NCI-H1048 (cell line): ENCODE measurements at places on chromosomes 2 and 18.

DNA sequence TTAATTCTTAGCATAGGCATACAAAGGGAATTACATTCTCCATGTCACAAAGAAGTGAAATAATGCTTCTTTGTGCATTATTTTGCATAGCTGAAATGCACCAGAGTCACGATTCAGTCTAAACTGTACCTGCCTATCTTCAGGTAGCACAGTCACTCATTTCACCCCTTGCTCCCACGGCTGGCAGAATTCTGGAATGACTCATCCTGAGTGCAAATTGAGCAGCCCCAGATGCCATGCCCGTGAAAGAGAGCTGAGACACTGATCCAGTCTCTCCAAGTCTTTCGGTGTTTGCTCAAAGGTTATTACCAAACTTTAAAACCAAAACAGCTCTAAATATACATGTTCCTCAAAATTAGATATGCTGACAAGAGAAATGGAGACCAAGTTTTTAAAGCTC lies 168.3 kb upstream of the POU3F3 start:
- no peak for DNase-seq

- no peak for DNase-seq
Measured at GRCh38 chr2:2681711-2682251, 350.7 kb upstream of the MYT1L start.

GRCh38 chr18:24011123-24011917 lies 3.2 kb upstream of the TTC39C start:
- no peak for DNase-seq

DNA sequence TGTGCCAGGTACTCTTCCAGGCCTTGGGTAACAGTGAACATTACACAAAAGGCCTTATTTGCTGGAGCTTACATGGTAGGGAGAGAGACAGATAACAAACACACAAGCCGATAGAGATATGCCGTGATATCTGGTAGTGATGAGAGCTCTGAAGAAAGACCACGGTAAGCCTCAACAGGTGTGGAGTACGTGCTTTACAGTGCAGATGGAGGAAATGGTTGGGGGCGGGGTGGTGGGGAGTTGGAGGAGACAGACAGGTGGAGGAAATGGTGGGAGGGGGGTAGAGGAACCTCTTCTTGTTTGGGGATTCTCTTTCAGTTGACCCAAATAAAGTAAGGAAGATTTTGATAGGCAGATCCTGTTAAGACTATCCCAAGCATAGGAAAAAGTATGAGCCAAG lies 141.1 kb upstream of the ALPP start:
- no peak for DNase-seq

DNA sequence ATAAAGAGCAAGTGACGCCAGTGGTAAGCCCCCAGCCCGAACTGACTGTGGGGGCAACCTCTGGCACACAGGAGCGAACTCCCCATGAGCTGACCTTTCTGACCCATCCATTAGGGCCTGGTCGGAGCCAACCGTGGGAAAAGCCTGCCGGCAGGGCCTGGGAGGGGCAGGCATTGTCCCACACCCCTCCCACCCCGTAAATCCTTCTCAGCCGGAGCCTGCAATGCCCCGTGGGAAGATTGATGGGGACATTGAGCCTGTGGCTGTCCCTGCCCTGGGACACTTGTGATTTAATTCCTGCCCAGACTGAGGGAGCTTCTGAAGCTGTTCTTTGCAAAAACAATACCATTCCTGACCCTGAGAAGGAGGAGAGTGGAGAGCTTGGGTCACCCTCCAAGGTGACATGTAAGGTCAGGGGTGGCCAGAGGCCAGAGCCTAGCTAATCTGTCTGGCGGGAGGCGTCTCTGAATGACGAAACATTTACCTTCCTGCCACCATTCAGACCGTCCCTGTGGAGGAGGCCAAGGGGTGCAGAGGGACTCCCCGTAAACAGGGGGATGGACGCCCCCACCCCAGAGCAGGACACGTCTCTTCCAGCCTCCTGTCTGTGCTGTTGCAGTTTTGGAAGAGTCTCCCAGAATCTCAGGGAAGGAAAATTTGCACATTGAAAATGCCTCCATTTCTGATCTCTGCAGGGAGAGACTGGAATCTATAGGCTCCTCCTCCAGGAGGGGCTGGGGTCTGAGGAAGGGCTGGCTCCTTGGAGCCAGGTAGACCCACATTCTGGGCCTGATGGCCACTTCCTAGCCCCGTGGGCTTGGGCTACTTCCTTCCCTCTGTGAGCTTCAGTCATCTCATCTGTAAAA lies 51.2 kb upstream of the HS6ST1 start:
- DNase-seq = no peak

DNA sequence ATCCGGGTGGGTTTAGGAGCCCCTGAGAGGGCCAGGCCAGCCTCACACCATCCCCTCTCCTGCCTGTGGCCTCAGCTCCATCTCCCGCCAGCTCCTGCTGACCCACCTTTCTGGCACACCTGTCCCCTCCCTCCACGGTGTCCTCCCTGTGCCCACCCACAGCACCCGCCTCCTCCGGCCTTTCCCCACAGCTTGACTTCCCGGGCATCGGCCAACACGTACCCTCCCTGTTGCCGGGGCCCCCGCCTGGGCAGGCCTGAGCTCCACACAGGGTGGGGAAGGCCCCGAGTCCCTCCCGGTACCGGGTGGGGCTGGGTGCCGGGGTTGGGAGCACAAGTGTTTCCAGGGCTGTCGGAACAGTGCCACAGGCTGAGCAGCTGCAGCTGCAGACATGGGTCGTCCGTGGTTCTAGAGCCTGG lies 6.5 kb downstream of the GPC1 start:
- DNase-seq = no peak

GRCh38 chr18:8705238-8705960 lies at the start of gene MTCL1:
MTCL1 (plus strand) TSS chr18:8705556; CDS start chr18:8705661, 105 bp downstream.
- no peak for DNase-seq

DNA sequence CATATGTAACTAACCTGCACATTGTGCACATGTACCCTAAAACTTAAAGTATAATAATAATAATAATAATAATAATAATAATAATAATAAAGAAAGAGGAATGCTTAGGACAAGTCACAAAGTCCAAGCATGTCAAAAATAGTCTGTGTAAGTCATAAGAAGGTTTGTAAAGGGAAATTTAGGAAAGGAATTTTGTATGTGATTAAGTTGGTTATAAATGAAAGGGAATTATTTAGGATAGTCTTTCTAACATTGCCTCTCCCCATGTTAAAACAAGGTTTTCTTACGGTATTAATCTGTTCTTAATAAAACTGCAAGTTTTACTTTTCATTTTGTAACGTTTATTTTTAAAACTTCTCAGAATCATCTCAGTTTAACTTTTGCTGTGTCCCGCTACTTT lies 62.8 kb downstream of the SESTD1 start:
- DNase-seq = no peak

DNA sequence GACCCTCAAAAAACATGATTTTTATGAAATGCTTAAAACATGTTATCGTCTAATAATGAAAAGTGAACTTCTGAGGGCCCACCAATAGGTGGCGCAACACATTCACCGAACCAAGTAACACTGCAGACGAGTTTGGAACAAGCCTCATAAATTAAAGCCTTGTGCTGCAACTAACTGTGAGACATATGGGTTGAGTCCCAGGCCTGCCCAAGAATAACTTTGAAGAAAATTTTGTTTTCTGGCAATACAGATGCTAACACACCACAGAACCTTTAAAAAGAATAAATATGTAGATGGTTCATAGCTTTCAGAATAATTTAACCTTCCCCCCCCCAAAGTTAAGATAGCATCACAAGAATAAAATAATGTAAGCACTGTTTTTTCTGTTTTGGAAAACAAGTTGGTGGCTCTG lies 285.9 kb downstream of the RNF144A start:
- no peak for DNase-seq

- DNase-seq = no peak
Measured at GRCh38 chr2:241645056-241645914, 7.8 kb downstream of the ATG4B start.

- DNase-seq = no peak
Measured at GRCh38 chr18:77131100-77131651, 1.4 kb downstream of the MBP start.

GRCh38 chr2:209864716-209865295 lies 93.2 kb downstream of the UNC80 start:
- no peak for DNase-seq

GRCh38 chr2:189530965-189531637 lies 49.5 kb downstream of the SLC40A1 start:
- DNase-seq = no peak

DNA sequence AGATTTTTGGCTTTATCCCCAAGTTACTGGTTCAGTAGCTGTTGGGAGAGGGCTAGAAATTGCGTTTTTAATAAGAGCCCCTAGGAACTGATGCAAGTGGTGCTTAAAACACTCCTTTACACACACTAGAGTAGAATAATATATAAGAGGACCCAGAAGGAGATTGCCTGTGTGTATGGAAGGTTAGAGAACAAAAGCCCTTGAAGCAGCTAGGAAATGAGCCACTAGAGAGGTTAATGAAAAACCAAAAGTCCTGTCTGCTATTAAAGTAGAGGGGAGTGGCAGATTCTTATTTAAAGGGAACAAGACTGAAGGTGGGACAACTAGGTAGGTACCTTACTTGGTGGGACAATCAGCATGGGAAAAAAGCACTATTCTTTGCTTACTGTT lies 14.4 kb upstream of the SLC39A10 start:
- no peak for DNase-seq

DNA sequence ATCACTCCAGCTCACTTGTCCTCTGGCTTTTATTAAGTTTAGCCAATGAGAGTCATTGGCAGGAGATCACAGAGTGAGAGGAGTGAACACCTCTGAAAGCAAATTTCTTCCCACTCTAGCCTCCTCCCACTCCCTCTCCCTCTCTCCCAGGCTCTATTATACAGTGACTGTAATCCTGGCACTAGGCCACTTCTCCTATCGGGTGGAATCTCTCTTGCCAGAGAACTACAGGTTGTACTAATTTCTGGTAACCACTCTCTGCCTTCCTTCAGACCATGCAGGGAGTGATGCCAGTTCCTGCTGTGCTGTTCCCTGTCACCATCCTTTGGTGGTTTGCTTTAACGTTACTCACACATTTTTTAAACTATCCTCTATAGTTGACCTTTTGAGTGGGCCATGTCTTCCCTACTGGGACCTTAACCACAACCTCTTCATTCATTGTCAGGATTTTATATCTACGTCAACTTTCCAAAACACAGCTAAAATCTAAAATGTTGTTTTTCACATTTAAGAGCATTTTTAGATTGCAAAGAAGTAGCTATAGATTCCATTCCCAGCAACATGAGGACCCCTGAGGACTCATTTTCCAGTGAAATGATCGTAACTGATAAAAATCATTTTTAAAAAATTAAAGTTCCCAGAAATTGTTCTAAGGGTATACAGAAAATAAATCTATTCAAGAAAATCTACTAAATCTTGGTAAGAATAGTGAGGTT lies 217.1 kb downstream of the MREG start:
- DNase-seq = no peak

DNA sequence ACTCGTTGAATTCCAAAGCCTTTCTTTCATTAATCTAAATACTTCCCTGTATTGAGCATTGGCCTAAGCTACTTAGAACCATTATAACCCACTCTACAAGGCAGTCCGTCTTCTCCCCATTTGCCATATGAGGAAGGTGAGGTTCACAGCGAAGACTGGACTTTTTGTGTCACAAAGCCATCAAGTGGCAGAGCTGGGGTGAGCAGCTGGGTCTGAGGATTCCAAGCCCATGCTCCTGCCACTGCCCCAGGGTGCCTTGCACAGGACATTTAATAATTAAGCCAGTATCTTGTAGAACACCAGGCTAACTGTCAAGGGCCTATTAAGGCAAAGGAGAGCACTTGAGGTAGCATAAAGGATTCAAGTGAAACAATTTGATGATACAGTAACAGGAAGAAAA lies 68.8 kb upstream of the ZNF397 start:
- DNase-seq = no peak

DNA sequence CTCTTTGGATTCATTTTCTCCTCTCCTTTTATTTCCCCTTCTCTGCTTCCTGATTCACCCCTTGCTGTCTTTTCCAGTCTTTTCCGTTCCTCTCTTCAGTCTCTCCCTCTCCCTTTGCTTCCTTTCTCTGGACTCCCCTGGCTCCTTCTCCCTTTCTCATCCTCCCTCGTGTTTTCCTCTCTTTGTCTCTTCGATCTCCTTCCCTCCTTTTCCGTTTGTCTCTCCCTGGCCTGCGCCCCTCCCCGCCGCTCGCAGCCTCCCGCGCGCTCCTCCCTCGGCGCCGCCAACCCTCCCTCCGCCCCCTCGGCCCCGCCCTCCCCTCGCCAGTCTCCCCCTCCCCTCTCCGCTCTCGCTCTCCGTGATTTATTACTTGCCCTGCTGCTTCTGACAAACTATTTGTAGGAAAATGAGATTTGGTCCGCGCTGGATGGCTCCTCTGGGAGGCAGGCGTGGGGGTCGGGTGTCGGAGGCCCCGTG lies 46.0 kb upstream of the PAX8 start:
- peak; percentile 22 for DNase-seq
